ENCODE measurements at places on chromosomes 13 and 19.
A peak's percentile ranks its signal among the peaks of the same experiment; 100 is the strongest.

GRCh38 chr19:3298853-3299449 is 67.4 kb upstream of the NFIC start:
- no peak for DNase-seq

DNA sequence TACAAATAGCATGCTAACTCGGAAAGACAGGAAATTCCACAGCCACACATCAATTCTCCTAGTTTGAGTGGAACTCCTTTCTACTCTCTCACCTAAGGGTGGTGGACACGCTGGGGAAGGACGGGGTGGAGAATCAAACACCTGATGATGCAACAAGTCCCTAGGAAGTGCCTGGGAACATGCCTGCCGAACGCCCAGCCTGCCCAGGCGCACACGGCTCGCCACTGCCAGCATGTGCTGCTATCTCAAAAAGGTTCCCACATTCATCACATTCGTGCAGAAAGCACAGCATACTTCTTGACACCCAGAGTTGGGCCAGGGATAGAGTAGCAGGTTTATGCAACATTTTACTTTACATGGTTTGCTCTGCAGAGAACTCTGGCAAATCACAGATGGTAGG is 164.6 kb downstream of the ABCC4 start:
- DNase-seq = no peak

GRCh38 chr19:51651216-51651846 is 4.7 kb upstream of the SIGLEC14 start:
- DNase-seq = no peak

- DNase-seq = no peak
Measured at GRCh38 chr13:75675421-75675820, 39.3 kb downstream of the LMO7 start.

GRCh38 chr13:74562381-74562780 is 428.2 kb upstream of the KLF12 start:
- DNase-seq = no peak

GRCh38 chr13:36837354-36838092 is 18.5 kb downstream of the RFXAP start:
- no peak for DNase-seq

DNA sequence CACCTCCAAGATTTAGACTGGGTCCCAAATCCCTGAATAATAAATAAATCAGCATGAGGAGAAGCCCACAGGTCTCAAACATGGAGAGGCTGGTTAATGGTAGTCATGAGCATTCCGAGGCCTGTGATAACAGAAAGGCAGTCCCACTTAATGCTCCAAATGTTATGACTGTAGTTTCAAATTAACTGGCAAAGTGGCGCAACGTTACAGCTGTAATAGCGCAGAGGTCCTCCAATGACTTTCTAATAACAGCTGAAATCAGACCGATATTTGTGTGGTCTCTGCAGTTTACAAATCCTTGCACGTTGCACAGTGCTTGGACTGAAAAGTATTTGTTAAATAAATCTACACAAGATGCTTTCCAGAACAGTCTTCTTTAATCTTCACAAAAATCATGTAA is 141.8 kb downstream of the ABCC4 start:
- no peak for DNase-seq

DNA sequence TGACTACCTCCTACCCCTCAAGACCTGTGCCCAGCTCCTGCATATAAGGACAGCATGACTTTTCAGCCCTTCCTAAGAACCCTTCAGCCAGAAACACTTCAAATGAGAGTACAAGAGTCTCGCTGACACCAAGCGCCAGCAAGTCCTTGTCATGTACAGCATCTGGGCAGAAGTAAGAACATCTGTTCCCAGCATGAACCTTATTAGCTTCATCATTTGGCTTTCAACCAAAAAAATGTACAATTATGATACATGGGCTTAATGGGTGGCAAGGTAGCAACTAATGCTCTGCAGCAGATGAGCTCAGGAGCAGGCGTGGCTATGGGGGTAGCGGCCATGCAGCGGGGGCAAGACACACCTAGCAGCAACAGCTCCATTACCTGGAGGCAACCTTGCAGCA is 487.6 kb downstream of the COG6 start:
- DNase-seq = no peak

DNA sequence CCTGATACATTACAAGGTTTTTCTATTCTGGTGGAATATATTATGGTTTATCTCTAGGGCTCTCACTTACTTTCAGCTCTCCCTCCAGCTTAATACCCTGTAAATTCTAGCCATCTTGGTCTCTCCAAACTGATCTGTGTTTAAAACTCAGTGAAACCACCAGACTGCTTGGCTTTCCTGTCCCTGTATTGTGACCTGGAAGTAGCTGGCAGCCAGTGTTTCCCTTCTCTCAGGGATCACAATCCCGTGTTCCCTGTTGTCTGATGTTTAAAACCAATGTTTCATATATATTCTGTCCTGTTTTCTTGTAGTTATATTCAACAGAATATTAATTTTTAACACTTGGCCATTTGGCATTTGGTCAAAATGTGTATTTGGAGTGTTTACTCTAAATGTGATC is 8.0 kb downstream of the AKAP11 start:
- no peak for DNase-seq

DNA sequence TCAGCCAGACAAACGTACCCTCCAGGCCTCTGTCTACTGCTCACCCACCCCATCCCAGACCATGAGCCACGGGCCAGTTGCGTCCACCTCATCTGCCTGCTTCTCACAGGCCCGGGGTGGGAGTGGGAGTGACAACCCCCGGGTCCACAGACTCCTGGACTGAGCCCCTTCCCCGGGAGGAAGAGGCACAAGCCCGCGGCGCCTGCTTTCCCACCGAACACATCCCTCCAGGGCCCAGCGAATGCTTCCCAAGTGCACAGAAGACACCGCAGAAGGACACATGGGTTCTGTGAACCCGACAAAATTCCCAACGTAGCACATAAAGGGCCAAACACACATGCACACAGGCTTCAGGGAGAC is 18.0 kb upstream of the PLPP2 start:
- DNase-seq = no peak

GRCh38 chr13:22690756-22691155 is 490.0 kb upstream of the SGCG start:
- no peak for DNase-seq

DNA sequence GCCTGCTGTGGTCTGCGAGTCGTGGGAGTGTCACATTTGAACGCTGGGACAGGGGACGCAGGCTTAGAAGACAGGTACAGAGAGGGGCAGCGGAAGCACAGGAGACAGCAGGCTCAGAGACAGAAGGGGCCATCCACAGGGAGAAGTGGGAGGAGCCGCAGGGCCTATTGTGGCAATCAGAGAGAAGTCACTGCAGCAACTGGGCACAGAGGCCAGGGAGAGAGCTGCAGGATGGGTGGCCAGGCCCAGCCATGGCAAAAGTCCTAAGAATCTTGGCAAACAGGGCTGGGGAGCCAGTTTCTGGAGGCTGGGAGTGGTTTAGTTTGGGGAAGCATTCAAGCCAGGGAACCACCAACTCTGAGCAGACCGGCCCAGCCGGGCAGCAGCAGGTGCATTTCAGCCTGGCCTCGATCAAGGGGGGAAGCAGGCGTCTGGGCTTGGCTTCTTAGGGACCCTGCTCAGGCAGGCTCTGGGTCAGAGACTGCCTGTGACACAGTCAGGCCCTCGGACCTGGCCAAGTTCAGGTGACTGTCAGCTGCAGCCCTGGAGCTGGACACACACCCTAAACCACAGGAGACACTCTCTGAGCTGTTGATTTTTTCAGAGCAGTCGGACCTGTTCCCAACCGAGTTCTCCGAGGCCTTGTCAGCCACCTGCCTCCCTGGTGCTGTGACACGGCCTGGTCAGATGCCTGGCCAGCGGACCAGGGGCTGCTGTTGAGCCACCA is 11.8 kb downstream of the SH3GL1 start:
- no peak for DNase-seq

DNA sequence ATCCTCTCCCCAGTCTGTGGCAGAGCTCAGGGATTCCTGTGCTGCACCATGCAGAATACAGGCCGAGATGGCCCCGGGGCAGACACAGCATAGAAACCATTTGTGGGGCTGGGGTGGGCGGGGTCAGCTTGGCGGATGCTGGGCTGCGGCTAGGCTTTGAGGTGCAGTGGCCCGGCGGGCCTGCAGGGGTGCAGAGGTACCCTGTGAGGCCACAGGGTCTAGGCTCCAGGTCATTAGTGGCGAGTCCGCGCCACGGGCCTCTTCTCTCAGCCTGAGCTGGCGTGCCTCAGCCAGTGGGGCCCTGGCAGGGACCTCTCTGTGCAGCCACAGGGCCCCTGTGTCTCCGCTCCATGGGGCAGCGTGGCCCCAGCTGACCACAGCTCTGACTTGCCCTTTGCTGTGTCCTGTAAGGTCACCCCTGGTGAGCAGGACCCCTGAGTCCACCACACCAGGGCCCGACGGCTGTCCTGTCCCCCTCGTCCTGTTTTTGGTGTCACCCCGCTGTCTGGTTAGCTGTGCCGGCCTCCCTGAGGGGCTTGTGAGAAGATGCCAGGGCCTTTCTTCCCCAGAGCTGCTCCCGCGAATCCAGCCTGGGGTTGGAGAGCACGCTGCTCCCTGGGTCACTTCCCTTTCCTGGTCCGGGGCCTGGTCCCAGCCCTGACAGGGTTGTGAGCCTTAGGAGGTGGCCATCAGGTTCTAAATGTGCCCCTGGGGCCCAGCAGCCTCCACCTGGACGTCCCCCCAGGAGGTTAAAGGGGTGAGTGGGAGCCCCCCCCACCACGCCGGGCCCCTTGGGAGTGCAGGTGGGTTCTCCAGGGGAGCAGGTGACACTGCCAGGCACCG is 12.1 kb downstream of the KDM4B start:
- no peak for DNase-seq

GRCh38 chr13:99909836-99910619 is 61.5 kb downstream of the ZIC5 start:
- DNase-seq = no peak

GRCh38 chr13:32940601-32941000 is 75.6 kb upstream of the KL start:
- peak; percentile 39 for DNase-seq

DNA sequence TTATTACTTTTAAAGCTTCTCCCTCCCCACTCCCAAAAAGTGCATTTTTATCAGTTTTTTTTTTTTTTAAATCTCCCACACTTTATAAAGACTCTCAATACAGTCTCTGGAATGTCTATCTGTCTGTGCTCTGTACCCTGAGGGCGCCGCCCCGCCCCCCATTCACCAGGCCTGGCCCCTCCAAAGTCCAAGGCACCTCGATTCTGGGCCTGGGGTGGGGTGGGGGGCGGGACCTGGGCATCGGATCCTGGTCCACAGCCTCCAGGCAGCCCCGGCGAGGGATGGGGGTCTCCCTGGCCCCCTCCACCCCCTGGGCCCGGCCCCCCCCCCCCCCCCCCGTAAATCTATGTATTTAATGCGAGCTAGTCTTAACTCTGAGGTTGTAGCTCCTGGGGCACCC is 23.3 kb downstream of the ZBTB7A start:
- no peak for DNase-seq

GRCh38 chr19:16116067-16116466 is 4.4 kb downstream of the RAB8A start:
- no peak for DNase-seq

DNA sequence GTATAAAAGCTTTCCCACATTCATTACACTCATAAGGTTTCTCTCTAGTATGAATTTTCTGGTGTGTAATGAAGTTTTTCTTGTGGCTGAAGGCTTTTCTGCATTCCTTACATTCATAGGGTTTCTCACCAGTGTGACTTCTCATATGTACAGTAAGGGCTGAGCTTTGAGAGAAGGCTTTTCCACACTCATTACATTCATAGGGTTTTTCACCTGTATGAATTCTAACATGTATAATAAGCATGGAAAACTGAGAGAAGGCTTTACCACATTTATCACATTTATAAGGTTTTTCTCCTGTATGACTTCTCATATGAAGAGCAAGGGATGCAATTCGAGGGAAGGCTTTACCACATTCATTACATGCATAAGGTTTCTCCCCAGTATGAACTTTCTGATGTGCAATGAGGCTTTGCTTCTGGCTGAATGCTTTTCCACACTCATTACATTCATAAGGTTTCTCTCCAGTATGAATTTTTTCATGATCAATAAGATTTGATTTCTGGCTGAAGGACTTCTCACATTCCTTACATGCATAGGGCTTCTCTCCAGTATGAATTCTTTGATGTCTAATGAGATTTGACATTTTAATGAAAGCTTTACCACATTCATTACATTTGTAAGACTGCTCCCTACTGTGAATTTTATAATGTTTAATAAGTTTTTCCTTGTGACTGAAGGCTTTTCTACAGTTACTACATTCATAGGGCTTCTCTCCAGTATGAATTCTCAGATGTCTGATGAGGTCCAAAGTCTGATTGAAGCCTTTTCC is 42.6 kb downstream of the ZNF527 start:
- DNase-seq = no peak

- no peak for DNase-seq
Measured at GRCh38 chr13:99663908-99664307, 162.6 kb downstream of the TM9SF2 start.

DNA sequence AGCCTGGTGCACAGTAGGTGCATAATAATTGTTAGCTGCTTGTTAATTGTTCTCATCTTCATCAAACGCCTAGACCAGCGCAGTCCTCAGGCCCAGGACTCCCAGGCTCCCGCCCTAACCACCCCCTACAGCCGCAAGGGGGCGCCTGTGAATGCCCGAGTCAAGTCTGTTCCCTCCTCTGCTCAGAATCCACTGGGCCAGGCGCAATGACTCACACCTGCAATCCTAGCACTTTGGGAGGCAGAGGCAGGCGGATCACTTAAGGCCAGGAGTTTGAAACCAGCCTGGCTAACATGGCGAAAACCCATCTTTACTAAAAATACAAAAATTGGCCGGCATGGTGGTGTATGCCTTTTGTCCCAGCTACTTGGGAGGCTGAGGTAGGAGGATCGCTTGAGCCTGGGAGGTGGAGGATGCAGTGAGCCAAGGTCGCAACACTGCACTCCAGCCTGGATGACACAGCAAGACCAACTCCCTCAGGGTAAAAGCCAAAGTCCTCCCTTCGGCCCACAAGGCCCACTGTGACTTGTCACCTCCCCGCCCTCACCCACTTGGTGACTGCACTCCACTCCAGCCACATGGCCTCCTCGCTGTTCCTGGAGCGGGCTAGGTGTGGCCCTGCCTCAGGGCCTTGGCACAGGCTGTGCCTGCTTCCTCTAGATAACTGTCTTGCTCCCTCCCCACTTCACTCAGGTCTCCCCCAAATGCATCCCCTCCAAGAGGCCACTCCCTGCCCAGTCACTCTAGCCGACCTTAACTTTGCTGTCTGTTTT is 9.1 kb downstream of the ZNF653 start:
- DNase-seq = peak; percentile 35

DNA sequence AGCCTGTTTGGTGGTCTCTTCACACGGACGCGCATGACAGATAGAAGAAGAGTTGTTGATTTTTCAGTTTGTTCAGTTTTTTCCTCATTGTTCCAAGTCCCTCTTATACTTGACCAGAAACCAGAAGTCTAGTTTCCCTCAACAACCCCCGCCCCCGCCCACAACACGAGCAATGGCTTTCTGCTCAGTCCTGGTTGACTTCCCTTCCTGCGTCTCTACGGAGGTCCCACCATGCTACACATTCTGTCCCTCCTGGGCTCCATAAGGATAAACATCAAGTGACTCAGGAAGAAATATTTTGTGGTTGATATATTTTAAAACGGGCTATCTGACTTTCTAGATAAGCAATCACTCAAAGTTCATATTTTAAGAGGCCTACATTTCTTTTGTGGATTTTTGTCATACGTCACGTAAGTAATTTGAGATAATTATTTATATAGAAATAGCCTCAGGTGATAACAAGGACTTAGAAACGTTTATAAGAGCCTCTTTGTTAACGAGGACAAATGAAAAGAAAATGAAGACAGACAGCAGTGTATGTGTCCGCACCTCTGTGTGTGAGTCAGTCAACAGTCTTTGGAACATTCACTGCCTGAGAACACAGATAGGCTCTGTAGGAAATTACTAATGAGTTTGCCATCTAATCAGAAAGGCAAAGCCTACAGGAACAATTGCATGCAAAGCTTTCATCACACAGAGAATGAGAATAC is 214.4 kb downstream of the RAP2A start:
- no peak for DNase-seq

GRCh38 chr19:3721131-3721886 is 13.1 kb downstream of the TJP3 start:
- DNase-seq = no peak
